ENCODE measurements at places on chromosomes 4 and X.

- DNase-seq, result no peak
Observed at GRCh38 chrX:129478516-129478915, 44.8 kb downstream of the SMARCA1 start.

DNA sequence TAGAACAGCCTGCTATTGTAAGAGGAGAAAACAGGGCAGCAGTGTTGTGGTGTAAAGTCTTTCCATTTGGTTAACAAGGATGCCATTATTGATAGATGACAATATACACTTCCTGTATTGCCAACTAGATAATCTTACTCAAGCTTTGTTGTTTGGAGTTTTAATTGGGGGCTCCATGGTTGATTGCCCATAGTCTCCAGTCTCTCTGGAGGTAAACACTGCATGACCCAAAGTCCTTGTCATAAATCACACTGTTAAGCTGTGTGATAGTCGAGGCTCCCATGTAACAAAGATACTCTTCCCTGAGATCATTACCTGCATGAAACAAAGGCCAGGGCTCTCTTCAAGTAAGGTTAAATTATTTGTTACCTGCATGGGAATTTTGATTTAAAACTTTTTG is 394.6 kb downstream of the C4orf33 start:
- no peak for DNase-seq

- DNase-seq, result no peak
Observed at GRCh38 chr4:39975488-39976089, 2.1 kb downstream of the PDS5A start.

GRCh38 chr4:18894928-18895327 is 873.4 kb upstream of the LCORL start:
- no peak for DNase-seq

GRCh38 chr4:85886665-85887064 is 411.7 kb downstream of the ARHGAP24 start:
- DNase-seq, result no peak

- DNase-seq, result no peak
Observed at GRCh38 chr4:183253451-183253850, 66.6 kb downstream of the CLDN22 start.

DNA sequence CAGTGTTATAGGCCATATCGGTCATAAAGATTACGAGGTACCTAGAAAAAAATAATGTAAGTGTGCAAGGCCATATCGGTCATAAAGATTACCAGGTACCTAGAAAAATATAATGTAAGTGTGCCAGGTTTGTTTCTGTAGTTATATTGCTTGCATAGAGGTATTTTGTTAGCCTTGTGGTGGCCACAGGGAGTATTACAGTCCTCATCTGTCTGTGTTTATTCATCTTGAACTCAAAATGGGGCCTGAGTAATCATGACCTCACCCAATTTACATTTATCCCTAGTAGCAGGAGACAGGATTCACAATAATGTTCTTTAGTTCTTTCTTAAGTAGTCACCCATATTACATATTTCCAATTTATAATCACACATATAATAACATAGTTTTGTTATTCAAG is 459.7 kb downstream of the MID1IP1 start:
- no peak for DNase-seq

DNA sequence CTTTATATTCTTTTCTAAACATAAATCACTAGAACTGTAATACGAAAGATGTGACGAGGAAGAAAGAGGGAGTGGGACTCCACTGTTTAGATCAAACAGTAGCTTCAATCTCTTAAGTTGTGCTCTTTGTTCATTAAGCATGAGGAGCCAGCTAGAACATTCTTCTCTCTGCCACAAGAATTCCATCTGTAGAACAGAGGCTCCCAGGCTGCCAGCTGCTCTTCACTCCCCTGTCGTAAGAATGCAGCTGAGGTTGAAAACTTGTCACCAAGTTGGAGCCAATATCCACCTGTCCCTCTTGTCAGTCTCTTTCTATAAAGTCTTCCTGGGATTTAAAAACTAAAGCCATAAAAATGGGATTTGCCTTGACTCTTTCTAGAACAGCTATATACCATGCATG is 65.0 kb upstream of the SEC24B start:
- DNase-seq, result no peak
